Cerebellar cortex (tissue), 1 donor: ENCODE measurements at places on chromosomes 16 and 17.

- DNase-seq = no peak
Measured at GRCh38 chr16:28106467-28107215, 43.1 kb upstream of the GSG1L start.

- DNase-seq = no peak
Measured at GRCh38 chr17:76683011-76683755, 27.6 kb downstream of the MXRA7 start.

GRCh38 chr17:45700171-45701090 is 83.7 kb upstream of the CRHR1 start:
- DNase-seq = peak; percentile 90

- DNase-seq = no peak
Measured at GRCh38 chr17:60529806-60530205, 3.8 kb upstream of the APPBP2 start.

DNA sequence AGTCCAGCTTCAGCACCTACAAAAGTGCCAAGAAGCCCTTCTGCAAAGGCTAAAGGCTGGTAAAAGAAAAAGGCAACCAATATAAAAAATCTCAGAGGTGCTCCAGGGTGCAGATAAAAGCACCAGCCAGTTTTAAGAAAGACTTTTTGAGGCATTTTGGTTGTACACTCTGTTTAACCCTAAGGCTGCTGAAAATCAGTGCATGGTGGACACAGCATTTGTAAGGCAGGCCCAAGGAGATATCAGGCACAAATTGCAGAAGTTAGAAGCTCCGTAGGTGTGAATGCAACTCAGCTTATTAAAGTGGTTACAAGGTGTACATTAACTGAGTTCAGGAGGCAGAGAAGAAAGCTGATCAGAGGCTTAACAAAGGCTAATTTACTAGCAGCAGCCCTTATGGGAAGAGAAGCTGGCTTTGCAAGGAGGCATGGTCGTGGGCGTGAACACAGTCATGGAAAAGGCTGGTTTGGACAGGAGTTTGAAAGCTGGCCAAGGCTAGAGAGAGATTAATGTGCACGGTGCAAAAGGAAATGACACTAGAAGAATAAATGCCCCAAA is 21.1 kb downstream of the ACSM1 start:
- no peak for DNase-seq

DNA sequence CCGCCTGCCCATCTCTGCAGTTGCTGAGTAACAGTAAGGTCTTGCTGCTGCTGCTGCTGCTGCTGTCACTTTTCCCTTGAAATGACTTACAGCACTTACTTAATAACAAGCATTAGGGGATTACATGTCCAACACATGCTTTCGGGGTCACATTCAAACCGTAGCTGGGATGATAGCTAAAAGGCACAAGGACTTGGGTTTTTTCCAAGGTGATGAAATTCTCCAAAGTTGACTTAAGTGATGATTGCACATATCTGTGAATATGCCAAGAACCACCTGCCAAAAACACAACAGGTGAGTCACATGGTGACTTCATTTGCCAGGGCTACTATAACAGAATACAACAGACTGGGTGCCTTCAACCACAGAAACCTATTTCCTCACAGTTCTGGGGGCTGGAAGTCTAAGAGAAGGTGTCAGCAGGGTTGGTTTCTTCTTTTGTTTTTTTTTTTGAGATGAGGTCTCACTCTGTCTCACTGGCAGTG is 121.9 kb upstream of the TNRC6C start:
- no peak for DNase-seq

GRCh38 chr16:3158510-3159314 is 23.9 kb downstream of the ZNF213 start:
- peak; percentile 82 for DNase-seq

DNA sequence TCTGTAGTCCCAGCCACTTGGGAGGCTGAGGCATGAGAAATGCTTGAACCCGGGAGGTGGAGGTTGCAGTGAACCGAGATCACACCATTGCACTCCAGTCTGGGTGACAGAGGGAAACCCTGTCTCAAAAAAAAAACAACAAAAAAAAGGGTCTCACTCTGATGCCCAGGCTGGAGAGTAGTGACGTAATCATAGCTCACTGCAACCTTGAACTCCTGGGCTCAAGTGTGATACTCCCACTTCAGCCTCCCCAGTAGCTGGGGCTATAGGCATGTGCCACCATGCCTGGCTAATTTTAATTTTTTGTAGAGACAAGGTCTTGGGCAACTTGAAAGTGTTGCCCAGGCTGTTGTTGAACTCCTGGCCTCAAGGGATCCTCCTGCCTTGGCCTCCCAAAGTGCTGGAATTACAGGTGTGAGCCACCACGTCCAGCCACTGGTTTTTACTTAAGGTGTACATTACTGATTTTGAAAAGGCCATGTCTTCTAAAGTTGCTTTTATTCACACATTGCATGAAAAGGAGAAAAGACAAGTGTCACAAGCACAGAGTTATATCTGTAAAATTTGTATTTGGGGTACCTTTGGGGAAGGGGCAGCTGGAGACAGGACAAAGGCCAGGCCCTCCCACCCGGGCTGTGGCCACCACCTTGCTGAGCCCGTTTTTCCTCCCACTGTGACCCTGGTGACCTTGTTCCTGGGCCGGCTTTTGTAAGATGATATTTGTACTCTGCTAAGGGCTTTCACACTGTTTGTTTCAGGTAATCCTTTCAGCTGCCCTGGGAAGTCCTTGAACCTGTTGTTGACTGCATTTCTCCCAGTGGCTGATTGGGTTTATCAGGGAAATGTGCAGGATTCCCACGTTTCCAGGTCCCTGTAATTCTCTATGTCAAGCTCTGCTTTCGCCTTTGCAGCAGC is 11.5 kb downstream of the GPT2 start:
- no peak for DNase-seq

- DNase-seq = peak; percentile 77
Measured at GRCh38 chr17:75340631-75341030, 51.4 kb upstream of the SLC25A19 start.

DNA sequence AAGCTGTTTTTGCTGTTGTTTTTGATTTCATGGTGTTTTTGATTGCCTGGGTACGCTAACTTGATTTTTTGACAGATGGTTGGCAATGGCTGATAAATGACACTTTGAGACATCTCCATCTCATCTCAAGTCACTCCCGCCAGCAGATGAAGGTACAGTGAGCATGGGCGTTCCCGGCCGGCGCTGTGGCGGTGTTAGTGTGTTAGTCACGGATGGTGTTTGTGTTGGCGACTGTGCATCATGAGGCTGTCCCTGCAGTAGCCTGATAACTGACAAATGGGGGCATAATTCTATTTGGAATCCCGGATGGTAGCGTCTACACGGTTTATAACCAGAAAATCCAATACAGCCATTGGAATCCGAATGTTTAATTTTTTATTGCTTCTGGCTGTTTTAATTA is 81.6 kb upstream of the ZNF750 start:
- DNase-seq = no peak

DNA sequence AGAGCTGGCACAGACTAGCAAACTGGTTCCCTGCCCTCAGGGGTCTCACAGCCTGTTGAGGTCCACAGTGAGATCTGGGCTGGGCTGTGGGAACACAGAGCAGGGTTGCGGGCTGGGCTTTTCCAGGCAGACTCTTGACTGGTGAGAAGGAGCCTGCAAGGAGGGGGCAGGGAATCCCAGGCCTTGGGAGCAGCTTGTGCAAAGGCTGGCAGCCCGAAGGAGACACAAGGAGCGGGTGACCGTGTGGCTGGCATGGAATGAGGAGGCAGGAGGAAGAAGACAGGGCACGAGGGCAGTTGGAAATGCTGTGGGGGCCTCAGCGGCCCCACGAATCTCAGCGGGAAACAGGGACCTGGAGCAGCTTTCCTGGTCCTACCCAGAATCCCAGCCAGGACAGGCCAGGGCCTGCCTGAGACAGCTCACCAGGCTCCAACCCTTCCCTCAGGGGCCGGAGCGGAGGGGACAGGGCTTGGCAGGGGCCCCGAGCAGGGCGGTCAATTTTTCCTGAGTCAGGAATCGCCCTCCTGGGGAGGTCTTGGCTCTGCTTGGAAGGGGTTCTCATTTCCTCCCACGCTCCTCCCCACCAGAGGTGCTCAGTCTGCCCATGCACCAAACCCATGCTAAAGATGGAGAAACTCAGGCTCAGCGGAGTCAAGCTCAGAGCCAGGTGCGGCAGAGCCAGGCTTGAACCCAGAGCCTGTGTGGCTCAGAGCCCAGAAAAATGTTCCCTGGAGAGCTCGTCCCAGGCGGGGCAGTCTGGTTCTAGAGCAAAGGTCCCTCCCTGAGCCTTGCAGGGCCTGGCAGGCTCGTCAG is 9.2 kb upstream of the SNN start:
- no peak for DNase-seq

DNA sequence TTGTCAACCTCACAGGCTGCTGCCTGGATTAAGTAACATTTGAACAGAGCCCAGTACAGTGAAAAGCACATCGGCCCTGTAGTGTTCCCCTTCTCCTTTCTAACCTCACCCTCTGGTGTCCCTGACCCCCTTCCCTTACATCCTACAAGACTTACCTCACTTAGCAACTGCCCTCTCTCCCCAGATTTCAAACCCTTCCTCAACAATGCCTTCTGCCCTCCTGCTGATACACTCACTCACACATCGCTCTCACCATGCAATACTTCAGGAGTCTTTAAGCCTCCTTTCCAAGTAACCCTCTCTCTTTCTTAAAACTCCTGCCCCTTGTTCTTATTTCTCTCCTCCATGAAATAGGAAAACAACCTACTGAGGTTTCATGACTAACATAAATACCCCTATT is 17.8 kb downstream of the ZZEF1 start:
- no peak for DNase-seq

DNA sequence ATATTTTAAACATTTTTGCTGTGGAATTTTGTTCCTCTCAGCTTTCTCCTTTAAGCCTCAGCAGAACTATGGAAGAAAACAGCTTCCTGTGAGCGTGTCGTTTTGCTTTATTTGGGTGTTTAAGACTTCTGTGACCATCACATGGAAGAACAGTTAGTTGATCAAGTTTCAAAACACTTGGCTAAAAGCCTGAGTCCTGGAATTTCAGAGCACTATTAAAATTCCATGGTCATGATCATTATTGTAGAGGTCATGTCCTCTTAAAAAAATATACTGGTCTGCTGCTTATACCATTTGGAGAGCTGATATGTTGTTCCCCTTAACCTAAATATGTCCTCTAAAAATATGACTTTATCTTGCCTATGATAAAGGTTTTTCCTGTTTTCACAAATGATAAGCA is 12.6 kb upstream of the CDR2 start:
- no peak for DNase-seq

GRCh38 chr17:76570877-76571471 is 14.7 kb downstream of the ST6GALNAC2 start:
- DNase-seq = no peak

GRCh38 chr16:84161801-84162200 is 16.7 kb downstream of the DNAAF1 start:
- no peak for DNase-seq

DNA sequence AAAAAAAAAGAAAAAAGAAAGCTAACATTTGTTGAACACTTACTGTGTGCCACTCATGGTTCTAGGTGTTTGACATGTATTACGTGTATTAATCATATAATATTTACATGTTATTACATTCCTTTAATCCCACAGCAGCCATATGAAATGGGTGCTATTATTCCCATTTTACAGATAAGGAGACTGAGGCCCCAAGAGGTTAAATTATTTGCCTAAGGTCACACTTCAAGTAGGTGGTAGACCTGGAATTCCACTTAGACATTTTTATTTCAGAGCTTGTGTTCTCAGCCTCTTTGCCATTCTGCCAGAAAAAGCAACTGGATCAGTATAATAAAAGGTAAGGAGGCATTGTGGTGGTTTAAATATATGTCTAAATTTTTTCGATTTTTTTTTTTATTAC is 55.1 kb upstream of the HS3ST4 start:
- no peak for DNase-seq

DNA sequence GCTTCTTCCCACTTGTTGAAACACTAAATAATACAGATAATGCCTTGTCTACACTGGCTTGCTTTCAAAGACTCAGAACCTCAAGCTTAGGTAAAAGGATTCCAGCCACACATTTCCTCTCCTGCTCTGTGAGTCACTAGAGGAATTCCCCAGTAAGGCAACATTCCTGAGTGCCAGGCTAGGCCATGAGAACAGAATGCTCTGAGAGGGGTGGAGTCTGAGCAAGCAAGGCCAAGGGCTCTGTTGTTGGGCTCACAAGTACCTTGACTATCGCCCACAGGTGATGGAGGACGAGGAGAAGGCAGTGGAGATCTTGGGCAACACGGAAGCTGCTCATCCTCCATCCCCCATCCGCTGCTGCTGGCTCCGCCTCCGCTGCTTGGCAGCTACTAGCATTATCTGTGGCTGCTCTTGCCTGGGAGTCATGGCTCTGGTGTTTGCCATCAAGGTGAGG is 6.7 kb upstream of the PHKG2 start:
- DNase-seq = no peak

- peak; percentile 50 for DNase-seq
Measured at GRCh38 chr17:39671651-39672521, 3.6 kb downstream of the PNMT start.

DNA sequence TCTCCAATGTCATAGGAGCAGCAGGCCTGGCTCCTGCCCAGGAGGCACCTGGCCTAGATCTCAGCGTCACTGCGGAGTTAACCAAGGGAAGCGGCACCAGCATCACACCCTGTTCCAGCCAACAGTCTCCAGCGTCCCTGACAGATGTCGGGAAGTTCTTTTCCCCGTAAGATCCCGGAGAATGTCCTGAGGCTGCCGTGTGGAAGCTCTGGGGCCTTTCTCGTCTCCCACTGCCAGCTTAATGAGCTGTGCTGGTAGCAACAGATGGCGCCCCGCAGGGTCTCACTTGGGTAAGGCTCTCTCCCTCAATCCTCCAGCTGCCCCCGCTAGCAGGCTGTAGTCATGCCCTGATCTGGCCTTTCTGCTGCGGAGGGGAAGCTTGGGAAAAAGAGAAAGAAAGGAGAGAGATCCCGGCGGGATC is 57.5 kb downstream of the MARCHF10 start:
- peak; percentile 92 for DNase-seq

GRCh38 chr16:11354407-11354732 is 9.1 kb downstream of the RMI2 start:
- no peak for DNase-seq

GRCh38 chr16:79185711-79186110 is 414.8 kb downstream of the MAF start:
- no peak for DNase-seq

GRCh38 chr16:12535535-12536411 is 267.9 kb downstream of the CPPED1 start:
- no peak for DNase-seq

DNA sequence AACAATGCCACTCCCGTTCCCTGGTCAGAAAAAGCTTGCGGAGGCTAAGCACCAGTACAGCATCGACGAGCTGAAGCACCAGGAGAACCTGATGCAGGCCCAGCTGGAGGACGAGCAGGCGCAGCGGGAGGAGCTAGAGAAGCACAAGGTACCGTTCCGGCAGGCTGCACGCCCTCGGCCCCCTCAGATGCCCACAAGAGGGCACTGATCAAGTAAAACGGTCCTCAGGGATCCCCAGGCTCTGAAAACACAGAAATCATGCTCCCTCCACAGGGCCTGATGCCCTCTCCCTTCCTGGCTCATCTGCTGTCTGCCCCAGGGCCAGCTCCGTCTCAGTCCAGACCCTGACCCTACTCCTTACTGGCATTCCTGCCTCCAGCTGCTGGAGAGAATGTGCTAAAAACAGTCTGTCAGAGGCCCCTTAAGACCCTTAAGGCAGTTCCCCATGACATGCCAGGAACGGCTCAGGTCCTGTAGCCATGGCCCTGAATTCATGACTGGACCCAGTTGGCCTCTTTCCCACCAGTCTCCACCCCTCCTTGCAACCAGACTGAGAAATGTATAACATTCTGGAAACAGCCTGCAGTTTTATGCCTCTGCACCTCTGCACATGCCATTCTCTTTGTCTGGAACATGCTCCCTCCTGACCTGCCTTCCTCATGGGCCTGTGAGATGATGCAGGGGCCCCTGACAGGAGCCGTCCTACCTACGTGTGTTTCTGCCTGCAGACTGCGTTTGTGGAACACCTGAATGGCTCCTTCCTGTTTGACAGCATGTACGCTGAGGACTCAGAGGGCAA is 21.8 kb downstream of the DRC3 start:
- DNase-seq = peak; percentile 47
